H1 (cell line): ENCODE measurements at places on chromosomes 7 and 10. TPM values are rescaled to one million over a fixed set of nuclear protein-coding genes. Genes with fewer than 3 reads are reported as not detected.

- H3K36me3 ChIP-seq = no peaks in the 10 kb centered on the region; the same call in 1 of the 2 replicates
- no peak overlapping the region for H3K4me3 ChIP-seq
- no peaks in the 10 kb centered on the region for H3K4me1 ChIP-seq
- DNase-seq = no peak
- no peaks in the 10 kb centered on the region for H3K27me3 ChIP-seq
Measured at GRCh38 chr10:131920693-131921092, 19.9 kb downstream of the PPP2R2D start.

GRCh38 chr7:107147464-107148393 is 21.1 kb upstream of the HBP1 start:
- H3K36me3 ChIP-seq = no peaks in the 10 kb centered on the region
- DNase-seq = no peak
- no peaks in the 10 kb centered on the region for H3K27me3 ChIP-seq
- H3K4me3 ChIP-seq = no peak overlapping the region
- no peak overlapping the region for H3K27ac ChIP-seq

DNA sequence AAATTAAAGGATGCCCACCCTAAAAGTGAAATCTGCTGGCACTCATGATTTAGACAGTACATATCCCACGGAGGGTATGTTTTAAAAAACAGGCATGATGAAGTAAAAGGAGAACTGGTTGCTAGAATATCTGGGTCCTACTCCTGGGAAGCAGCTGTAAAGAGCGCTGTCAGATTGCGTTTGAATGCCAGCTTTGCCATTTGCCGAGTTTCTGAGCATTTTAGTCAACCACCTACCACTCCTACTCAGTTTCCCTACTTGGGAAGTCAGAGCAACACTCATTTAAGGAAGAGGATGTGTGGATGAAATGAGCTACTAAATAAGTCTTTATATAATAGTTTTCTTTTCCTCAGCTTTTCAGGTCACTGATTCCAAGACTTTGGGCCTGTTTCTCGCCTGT is 1.1 kb upstream of the UMAD1 start:
- no peaks in the 10 kb centered on the region for H3K27me3 ChIP-seq
- H3K27ac ChIP-seq = peak overlapping the region; percentile 91; the same call in 1 of the 2 replicates
- H3K36me3 ChIP-seq = no peaks in the 10 kb centered on the region
- peak overlapping the region; percentile 96 for H3K4me3 ChIP-seq

DNA sequence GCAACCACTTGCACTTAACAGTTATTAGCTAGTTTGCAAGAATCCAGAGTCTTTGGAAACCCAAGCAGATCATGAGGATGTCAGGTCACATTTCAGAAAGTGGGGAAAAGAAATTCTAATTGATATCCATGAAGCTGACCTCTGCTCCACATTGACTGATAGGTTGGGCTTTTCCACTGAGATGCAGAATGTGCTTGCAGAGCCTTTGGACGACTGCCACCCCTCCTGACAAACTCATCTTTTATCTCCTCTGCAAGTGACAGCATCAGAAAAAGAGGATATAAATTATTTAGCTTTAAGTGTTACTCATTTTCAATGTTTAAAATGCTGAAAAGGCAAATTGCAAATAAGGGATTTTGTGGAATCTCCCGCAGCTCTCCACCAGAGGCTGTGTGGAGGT is 75.3 kb downstream of the C10orf90 start:
- H3K4me3 ChIP-seq = no peak overlapping the region
- H3K27ac ChIP-seq = no peak overlapping the region
- peaks cover 4% of the 10 kb centered on the region for H3K4me1 ChIP-seq
- no peaks in the 10 kb centered on the region for H3K36me3 ChIP-seq
- no peak for DNase-seq

DNA sequence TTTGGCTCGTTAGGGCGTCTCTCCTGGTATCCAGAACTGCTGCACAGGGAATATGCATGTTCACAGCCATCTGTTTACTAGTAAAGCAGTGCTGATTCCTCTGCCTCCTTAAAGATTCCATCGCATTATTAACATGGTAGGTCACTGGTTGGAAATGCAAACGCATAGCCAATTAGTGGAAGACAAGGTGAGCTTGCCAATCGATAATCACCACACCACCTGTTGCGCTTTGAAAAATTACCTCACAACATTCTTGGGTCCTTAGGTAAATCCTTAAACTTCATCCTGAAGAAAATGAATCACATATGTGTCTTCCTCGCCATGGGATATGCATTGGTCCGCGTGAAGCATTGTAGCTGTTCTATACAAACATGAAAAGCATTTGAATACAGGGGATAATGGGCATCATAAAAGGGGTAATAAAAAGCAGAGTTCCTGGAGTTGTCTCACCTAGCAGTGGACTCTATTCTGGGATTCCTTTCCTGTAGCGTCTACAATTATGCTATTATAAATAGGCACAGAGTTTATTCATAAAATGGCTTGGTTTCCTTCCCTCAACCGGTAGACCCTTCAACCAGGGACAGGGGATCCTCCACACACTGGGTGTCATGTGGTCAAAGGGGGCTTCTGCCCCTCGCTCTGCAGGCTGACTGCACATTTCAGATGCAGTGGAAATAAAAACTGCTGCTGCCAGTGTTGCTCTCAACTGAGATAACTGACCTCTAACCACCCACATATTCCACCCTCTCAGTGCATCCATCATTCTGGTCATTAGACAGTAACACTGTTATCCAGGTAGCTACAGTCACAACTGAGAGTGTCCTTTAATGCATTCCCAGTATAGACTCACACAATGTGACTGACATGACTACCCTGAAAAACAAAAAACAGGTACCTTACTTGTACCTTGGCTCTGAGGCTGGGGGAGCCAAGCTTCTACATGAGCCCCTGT is 389.2 kb upstream of the NFE2L3 start:
- DNase-seq = no peak
- peaks cover 3% of the 10 kb centered on the region; the same call in 1 of the 2 replicates for H3K4me1 ChIP-seq
- no peak overlapping the region for H3K4me3 ChIP-seq
- no peak overlapping the region for H3K27ac ChIP-seq
- no peaks in the 10 kb centered on the region for H3K36me3 ChIP-seq

DNA sequence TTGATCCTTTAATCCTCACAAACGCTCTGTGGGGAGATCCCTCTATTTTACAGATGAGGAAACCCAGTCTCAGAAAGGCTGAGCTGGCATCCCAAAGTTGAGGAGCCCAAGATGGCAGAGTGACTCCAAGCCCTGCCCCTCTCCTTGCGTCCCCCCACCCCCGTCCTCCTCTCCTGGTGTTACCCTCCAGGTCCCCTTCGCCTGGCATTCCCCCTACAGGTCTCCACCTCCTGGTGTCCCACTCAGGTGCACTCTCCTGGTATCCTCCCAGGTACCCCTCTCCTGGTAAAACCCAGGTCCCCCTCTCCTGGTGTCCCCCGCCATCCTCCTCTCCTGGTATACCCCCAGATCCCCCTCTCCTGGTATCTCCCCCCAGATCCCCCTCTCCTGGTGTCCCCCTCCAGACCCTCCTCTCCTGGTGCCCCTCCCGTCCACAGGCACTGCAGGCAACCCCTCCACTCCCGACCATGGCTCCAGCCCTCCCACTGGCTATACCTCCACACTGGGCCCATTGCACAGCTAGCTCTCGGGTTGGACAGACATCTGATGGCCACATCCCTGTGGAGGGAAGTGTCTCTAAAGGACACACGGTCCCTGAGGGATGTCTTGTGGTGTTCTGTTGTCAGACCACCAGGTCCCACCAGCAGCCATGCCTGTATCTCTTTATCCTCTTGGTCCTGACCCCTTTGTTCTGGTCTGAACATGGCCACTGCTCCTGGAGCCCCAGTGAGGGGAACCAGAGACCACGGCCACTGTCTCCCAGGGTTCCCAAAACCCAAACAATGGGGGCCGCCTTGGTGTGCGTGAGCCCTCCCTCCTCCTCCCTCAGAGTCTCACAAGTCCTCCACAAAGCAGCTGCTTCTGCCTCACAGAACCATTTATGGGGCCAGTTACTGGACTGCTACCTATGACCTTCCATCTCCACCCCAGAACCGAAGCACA is 37.2 kb downstream of the CALML3 start:
- no peak overlapping the region for H3K27ac ChIP-seq
- DNase-seq = no peak
- H3K27me3 ChIP-seq = no peaks in the 10 kb centered on the region

DNA sequence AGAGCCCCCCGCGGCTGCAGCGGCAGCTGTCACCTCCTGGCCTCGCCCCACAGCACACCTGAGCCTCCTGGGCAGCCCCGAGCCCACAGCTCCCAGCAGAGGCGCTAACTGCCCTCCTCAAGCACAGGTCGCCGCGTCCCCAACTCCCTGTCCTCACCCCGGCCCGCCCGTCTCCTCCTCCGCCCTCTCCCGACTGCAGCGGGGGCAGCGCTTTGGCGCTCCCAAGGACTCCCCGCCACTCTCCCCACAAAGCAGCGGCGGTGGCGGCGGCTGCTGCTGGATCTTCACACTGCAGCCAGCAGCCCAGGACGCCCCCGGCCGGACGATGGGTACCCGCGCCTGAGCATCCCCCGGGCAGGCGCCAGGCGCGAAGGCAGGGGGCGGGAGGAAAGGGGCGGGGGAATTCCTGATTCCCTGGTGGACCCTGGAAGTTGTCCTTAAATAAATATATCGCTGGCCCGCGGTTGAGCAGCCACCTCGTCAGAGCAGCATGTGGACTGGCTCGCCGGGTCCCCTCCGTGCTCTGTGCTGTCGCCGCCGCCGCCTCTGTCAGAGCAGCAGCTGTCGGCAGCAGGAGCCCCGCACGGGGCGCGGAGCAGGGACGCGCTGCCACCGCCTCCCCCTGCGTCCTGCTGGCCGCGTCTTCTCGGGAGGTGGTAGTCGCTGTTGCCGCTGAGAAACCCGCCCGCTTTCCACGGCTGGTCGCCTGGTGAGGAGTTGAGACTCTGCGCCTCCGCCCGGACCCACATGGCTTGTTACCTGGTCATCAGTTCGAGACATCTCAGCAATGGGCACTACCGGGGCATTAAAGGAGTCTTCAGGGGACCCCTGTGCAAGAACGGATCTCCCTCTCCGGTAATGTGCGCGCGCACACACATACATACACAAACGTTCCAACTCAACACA is at the start of gene ZNF804B:
ZNF804B (plus strand) TSS at position 471 of the 906 bp plus-strand sequence; CDS start at position 748, 277 bp downstream.
- no peaks in the 10 kb centered on the region for H3K4me1 ChIP-seq
- H3K27me3 ChIP-seq = peaks cover 31% of the 10 kb centered on the region
- H3K4me3 ChIP-seq = peak within 1 kb of the TSS; percentile 43
- peak; percentile 75 for DNase-seq

DNA sequence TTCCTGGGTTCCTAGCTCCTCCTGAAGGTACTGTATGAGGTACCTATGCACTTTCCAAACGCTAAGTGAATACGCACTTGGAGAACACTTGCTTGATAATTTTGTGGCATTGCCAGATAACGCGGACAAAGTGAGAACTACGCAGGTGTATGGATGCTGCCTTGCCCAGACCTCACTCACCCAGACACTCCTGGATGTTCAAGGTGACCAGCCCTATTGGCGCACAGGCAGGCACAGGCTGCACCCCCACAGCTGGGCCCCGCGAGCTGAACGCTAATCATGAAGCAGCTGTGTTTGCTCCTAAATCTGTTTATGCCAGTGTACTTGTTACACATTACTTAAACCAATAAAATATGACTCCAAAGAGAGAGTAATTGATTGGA is 27.3 kb downstream of the DIP2C start:
- no peaks in the 10 kb centered on the region for H3K36me3 ChIP-seq
- H3K27ac ChIP-seq = no peak overlapping the region
- H3K4me3 ChIP-seq = no peak overlapping the region
- H3K27me3 ChIP-seq = no peaks in the 10 kb centered on the region
- H3K4me1 ChIP-seq = no peaks in the 10 kb centered on the region
- no peak for DNase-seq

ZP3 gene
- total RNA-seq = 1.4 and 1.5 TPM in 2 replicates

ETV1 gene
- total RNA-seq = 87.5 and 91.2 TPM in 2 replicates

NUPR2 gene
- not detected in 2 replicates for total RNA-seq

FAS gene
- total RNA-seq = 4.0 and 5.4 TPM in 2 replicates

CYP2E1 gene
- total RNA-seq = not detected in 2 replicates

PNLIP gene
- total RNA-seq = not detected in 2 replicates

PRTFDC1 gene
- total RNA-seq = 6.6 and 8.0 TPM in 2 replicates
